Stimulated activated CD4-positive, alpha-beta T cell treated with anti-CD3 and anti-CD28 coated beads, Interleukin-4, amount 100 ng/mL, for 48 hours (primary cell): ENCODE measurements at places on chromosomes 11 and 22.

GRCh38 chr11:132036220-132036619 is 665.8 kb downstream of the NTM start:
- no peak for DNase-seq

GRCh38 chr11:73274722-73275380 is 2.7 kb downstream of the P2RY6 start:
- no peak for DNase-seq

- no peak for DNase-seq
These were observed 492.1 kb downstream of the SOX6 start for GRCh38 chr11:15864026-15864805.

- peak; percentile 46 for DNase-seq
These were observed 2.9 kb upstream of the SGSM1 start for GRCh38 chr22:24803064-24803542.

DNA sequence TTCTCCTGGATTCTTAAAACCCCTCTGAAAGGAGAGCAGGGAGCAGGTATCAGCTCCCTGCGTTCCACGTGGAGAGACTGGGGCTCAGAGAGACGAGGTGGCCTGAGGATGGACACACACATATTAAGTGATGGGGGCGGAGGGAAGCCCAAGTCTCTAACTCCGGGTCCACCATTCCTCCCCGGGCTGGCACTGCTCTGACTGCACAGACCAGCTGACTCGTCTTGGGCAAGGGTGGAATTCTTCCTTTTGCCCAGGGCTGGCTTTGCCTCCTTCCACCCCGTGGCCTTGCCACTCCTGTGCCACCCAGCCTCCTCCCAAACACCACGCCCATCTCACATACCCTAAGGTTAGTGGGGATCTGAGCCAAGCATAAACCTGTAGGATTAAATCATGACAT is 65.0 kb downstream of the BUD13 start:
- no peak for DNase-seq

GRCh38 chr11:4385978-4386740 is 7.3 kb downstream of the TRIM21 start:
- DNase-seq = no peak

DNA sequence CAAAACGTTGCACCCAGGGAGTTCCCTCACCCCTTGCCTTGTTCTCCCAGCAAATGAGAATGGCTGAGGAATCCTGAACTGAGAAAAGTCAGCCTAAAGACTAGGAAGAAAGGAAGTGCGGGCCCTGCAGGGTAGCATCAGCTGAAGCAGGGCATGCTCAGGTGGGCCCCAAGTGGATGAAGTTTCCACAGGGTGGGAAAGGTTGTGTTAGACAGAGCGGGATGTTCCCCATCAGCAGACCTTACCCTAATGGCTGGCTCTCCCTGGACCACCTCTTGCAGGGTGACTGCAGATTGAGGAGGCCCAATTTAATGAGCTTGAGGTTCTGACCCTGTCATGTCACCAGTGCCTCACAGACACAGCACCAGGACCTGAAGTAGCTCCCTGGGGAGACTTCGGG is 81.5 kb upstream of the MYOD1 start:
- DNase-seq = no peak
